ENCODE measurements at places on chromosomes 7 and 10.

- H3K36me3 ChIP-seq = no peaks in the 10 kb centered on the region
- no peak for DNase-seq
- H3K27ac ChIP-seq = peak overlapping the region; percentile 34
Measured at GRCh38 chr7:121383235-121383910, 12.7 kb downstream of the FAM3C start.

- no peak overlapping the region for H3K27ac ChIP-seq
- no peaks in the 10 kb centered on the region for H3K36me3 ChIP-seq
- no peaks in the 10 kb centered on the region for H3K4me1 ChIP-seq
Measured at GRCh38 chr7:36668750-36669149, 55.5 kb downstream of the AOAH start.

DNA sequence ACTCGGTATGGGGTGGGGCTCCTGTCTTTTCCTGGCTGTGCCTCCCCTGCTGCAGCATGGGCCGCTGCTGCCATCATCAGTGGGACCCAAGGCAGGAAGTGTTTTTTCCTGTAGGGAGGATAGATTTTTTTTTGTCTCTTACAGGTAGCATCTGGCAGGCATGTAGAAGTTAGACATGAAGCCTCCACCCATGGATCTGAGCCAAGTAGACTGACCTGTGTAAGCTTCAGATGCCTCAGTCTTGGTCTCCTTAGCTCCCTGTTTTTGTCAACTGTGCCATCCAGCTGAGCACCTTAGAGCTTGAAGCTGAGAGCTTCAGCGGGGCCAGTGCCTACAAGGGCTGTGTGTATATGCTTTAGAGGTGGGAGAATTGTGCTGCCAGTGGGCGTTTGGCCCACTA lies 93.5 kb downstream of the AUTS2 start:
- no peak for DNase-seq
- H3K27me3 ChIP-seq = no peaks in the 10 kb centered on the region
- H3K4me1 ChIP-seq = peaks cover 37% of the 10 kb centered on the region
- H3K36me3 ChIP-seq = peaks cover 9% of the 10 kb centered on the region
- H3K27ac ChIP-seq = no peak overlapping the region
- no peak overlapping the region for H3K4me3 ChIP-seq

DNA sequence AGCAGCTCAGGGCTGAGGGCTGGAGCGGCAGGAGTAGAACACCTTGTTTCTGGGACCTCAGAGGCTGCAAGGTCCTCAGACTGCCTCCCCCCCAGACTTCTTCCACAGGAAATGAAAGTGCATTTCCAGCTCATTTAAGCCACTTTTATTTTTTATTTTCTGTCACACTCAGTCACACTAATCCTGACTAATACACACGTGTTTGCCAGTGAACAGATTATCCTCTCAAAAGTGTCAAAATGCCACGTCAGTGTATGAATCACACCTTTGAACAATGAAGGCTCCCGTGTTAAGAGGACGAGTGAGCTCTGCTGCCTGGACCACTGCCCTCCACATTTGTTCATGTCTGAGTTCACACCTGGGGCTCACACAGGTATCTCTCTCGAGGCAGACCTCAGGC lies 488.5 kb downstream of the DNAJB6 start:
- H3K27ac ChIP-seq = no peak overlapping the region
- H3K36me3 ChIP-seq = no peaks in the 10 kb centered on the region
- no peak overlapping the region for H3K4me3 ChIP-seq
- no peaks in the 10 kb centered on the region for H3K27me3 ChIP-seq
- H3K4me1 ChIP-seq = no peaks in the 10 kb centered on the region

- H3K4me1 ChIP-seq = peaks cover 4% of the 10 kb centered on the region
- no peaks in the 10 kb centered on the region for H3K36me3 ChIP-seq
- no peaks in the 10 kb centered on the region for H3K27me3 ChIP-seq
- no peak overlapping the region for H3K27ac ChIP-seq
Measured at GRCh38 chr10:75776738-75777504, 345.5 kb downstream of the LRMDA start.

- H3K27ac ChIP-seq = no peak overlapping the region
- no peak overlapping the region for H3K4me3 ChIP-seq
- no peaks in the 10 kb centered on the region for H3K36me3 ChIP-seq
- no peaks in the 10 kb centered on the region for H3K4me1 ChIP-seq
- DNase-seq = no peak
Measured at GRCh38 chr10:63718006-63718405, 196.8 kb downstream of the REEP3 start.

GRCh38 chr7:137269240-137269639 lies 74.3 kb downstream of the PTN start:
- no peaks in the 10 kb centered on the region for H3K4me1 ChIP-seq
- H3K27me3 ChIP-seq = no peaks in the 10 kb centered on the region
- H3K36me3 ChIP-seq = no peaks in the 10 kb centered on the region
- no peak overlapping the region for H3K27ac ChIP-seq
- no peak overlapping the region for H3K4me3 ChIP-seq

DNA sequence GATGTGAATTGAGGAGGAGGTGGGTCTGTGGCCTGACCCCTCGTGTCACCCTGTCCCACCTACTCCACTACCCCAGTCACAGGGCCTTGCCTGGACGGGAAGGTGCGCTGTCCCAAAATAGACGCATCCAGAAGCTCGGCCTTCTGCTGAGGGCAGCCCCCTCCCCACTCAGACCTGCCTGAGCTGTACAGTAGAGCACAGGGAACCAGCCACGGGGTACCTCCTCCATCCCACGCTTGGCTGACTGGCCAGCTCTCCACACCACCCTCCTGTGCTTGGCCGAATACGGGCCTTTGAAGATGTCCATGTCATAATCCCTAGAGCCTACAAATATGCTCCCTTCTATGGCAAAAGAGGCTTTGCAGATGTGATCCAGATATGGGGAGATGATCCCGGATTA lies 88.3 kb downstream of the CHST15 start:
- no peak for DNase-seq
- no peak overlapping the region for H3K27ac ChIP-seq
- H3K36me3 ChIP-seq = no peaks in the 10 kb centered on the region
- no peaks in the 10 kb centered on the region for H3K4me1 ChIP-seq
- H3K27me3 ChIP-seq = no peaks in the 10 kb centered on the region
- H3K4me3 ChIP-seq = no peak overlapping the region

GRCh38 chr10:80203835-80204676 lies 1.3 kb downstream of the ANXA11 start:
- H3K4me1 ChIP-seq = peaks cover 12% of the 10 kb centered on the region
- H3K27ac ChIP-seq = peak overlapping the region; percentile 95
- no peaks in the 10 kb centered on the region for H3K36me3 ChIP-seq

- no peaks in the 10 kb centered on the region for H3K36me3 ChIP-seq
- H3K4me3 ChIP-seq = no peak overlapping the region
- no peak for DNase-seq
- no peaks in the 10 kb centered on the region for H3K4me1 ChIP-seq
Measured at GRCh38 chr7:102918845-102919244, 6.0 kb downstream of the LRRC17 start.

- H3K27ac ChIP-seq = no peak overlapping the region
- H3K4me3 ChIP-seq = no peak overlapping the region
- no peaks in the 10 kb centered on the region for H3K27me3 ChIP-seq
- DNase-seq = no peak
Measured at GRCh38 chr7:7795203-7795602, 76.8 kb upstream of the RPA3 start.

GRCh38 chr7:73905360-73905759 lies 44.4 kb downstream of the TMEM270 start:
- no peaks in the 10 kb centered on the region for H3K4me1 ChIP-seq
- H3K4me3 ChIP-seq = no peak overlapping the region
- no peaks in the 10 kb centered on the region for H3K27me3 ChIP-seq
- H3K27ac ChIP-seq = no peak overlapping the region

DNA sequence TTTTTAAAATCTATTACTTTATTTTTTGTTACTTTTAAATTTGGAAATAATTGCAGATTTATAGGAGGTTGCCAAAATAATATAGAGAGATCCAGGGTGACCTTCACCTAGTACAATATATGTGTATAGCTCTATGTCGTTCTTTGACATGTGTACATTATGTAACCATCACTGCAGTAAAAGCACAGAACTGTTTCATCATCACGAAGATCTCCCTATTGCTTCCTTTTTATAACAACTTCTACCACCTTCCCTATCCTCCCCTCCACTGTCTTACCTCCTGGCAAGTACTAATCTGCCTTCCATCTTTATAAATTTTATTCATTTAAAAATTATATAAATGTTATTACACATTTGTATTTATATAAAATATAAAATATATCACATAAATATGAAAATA lies 251.0 kb downstream of the AUTS2 start:
- DNase-seq = no peak
- H3K27me3 ChIP-seq = no peaks in the 10 kb centered on the region
- no peaks in the 10 kb centered on the region for H3K36me3 ChIP-seq
- no peak overlapping the region for H3K4me3 ChIP-seq
- peaks cover 20% of the 10 kb centered on the region for H3K4me1 ChIP-seq

DNA sequence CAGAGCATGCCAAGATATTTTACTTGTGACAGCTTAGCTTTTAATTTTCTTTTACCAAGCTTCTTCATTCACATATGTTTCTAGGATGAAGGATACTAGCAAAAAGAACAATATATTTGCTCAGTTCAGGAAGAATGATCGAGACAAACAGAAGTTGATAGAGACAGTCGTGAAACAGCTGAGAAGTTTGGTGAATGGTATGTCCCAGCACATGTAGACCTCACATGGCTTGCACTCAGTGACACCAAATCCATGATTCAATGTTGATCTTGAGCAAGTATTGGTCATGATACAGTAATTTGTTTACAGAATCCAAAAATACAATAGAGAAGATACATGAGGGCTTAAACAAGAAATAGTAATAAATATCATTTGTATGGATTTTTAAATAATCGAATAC lies 2.5 kb upstream of the CYP26C1 start:
- DNase-seq = no peak
- no peak overlapping the region for H3K27ac ChIP-seq
- H3K36me3 ChIP-seq = no peaks in the 10 kb centered on the region
- H3K4me3 ChIP-seq = no peak overlapping the region
- no peaks in the 10 kb centered on the region for H3K4me1 ChIP-seq

DNA sequence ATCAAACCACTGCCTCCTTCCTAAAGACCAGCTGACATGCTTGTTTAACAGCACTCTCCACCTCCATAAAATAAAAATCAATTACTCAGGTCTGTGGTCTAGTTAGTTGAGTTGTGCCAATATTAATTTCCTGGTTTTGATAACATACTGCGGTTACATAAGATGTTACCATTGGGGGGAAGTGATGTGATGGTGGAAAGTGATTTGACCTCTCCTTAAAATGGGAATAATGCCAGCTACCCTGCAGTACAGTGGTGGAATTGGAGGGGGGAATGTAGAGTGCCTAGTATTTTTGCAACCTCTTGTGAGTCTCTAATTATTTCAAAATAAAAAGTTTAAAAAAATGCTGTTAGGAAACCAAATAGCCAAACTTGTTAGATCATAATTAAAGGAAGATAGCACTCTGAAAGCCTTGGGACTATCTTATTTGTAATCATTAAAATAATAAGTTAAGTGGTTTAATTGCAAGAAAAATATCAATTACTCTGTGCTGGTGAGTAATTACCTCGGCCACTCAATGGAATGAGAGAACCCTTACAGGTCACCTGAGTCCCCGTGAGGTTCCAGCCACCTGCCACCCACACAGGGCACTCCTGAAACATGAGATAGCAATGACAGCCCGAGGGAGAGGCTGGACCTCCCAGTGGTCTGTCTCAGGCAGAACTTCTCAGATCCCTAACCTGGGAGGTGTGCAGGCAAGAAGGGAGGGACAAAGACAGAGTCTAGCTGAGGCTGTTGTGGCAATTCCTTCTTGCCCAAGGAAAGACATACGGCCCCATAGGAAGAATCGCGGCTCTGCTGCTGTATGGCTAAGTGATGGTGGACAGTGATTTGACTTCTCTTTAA lies 94.1 kb downstream of the SH3PXD2A start:
- H3K4me1 ChIP-seq = peaks cover 9% of the 10 kb centered on the region
- no peaks in the 10 kb centered on the region for H3K36me3 ChIP-seq
- no peak overlapping the region for H3K4me3 ChIP-seq
- no peak overlapping the region for H3K27ac ChIP-seq
- no peaks in the 10 kb centered on the region for H3K27me3 ChIP-seq

DNA sequence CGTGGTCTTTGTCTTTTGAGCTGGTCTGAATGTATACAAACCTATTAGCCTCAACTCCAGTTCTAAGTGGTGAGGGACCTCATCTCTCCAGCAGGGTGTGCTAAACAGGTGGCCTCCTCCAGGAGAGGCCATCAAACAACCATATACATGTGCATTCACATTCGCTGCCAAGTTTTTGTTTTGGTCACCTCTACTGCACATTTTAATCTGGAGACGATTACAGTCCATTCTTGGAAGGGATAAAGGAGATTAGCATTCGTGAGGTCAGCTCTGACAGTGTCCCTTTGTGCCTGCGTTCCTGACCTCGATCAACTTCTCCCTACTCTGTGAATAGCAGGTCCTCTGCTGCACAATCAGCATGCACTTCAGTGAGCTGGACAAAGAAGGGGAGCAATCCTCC lies 60.8 kb downstream of the RHOBTB1 start:
- no peak for DNase-seq
- no peak overlapping the region for H3K4me3 ChIP-seq
- H3K4me1 ChIP-seq = no peaks in the 10 kb centered on the region
- H3K36me3 ChIP-seq = no peaks in the 10 kb centered on the region

GRCh38 chr10:74047871-74048270 lies 50.0 kb downstream of the VCL start:
- H3K4me3 ChIP-seq = no peak overlapping the region
- no peak overlapping the region for H3K27ac ChIP-seq

- peaks cover 13% of the 10 kb centered on the region for H3K36me3 ChIP-seq
- H3K4me1 ChIP-seq = no peaks in the 10 kb centered on the region
- no peak overlapping the region for H3K27ac ChIP-seq
- H3K27me3 ChIP-seq = no peaks in the 10 kb centered on the region
- DNase-seq = no peak
Measured at GRCh38 chr7:127807829-127808228, 155.8 kb downstream of the SND1 start.

DNA sequence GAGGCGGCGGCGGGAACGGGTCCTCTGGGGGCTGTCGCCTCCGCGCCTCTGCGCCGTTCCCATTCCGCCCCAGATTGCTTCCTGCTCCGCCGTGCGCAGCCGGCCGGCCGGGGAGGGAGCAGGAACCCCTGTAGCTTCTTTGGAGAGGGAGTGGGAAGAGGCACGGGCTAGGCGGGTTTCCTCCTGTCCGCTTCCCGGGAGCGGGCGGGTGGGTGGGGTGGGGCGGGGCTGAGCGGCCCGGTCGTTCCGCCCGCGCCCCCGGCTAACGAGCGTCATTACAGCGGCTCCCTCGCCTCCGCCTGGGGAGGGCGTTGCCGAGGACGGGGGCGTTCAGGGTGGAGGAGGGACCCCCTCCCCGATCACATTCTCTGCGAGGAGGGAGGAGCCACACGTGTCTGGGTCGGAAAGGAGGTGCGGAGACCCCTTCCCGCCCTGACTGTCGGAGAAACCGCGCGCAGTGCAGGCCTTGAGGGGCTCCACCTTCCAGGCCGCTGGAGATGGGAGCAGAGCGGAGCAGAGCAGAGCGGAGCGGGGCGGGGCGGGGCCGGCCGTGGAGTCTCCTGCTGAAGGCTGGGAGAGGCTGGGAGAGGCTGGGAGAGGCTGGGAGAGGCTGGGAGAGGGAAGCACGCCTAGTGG lies 39.7 kb downstream of the AGAP3 start:
- H3K4me3 ChIP-seq = no peak overlapping the region
- no peaks in the 10 kb centered on the region for H3K4me1 ChIP-seq
- no peak overlapping the region for H3K27ac ChIP-seq
- H3K36me3 ChIP-seq = peaks cover 15% of the 10 kb centered on the region
- no peaks in the 10 kb centered on the region for H3K27me3 ChIP-seq
